ENCODE measurements at places on chromosomes 3 and 15. TPM values are rescaled to one million over a fixed set of nuclear protein-coding genes. Genes with fewer than 3 reads are reported as not detected.
A peak's percentile ranks its signal among the peaks of the same experiment; 100 is the strongest.

- no peak for DNase-seq
Measured at GRCh38 chr3:126893651-126894050, 89.3 kb upstream of the PLXNA1 start.

GRCh38 chr3:20039765-20040547 lies at the start of gene KAT2B:
KAT2B (plus strand) TSS chr3:20040446; CDS start chr3:20040478, 32 bp downstream.
- peak; percentile 95 for DNase-seq

DNA sequence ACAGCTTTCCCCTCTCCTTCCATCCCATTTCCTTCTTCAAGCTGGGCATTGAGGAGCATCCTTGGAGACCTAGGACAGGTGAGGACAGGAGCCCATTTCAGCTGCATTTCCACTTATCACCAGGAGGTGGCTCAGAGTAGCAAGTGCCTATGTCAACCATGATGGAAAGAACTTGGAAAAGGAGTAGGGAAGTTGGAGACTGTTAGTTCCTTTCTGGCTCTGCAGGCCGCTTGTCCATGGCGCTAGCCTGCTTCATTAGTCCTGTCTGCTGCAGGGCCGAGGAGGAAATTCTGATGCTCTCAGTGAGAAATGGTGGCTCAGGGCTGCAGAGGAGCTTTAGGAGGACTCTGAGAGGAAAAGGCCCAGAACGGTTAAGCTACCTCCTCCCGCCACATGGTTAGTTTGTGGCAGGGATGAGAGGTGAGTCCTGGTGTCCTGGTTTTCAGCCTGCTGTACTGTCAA lies 7.0 kb upstream of the CD276 start:
- DNase-seq: peak; percentile 77

DNA sequence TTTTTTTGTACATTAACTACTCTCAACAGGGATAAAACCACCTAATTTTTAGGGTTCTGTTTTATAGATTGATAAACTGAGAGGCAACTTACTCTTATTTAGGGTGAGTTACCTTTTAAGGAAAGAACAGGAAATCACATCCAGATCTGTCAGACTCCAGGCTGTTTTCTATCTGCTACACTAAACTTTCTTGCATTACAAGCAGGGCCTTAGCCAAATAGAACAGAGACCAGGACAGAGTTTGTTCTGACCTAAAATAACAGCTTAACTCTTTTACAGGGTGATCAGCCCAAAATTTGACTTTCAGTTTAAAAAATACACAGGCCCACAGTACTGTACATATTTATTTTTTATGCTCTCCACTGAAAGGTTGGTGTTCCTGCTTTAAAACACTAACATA lies 38.6 kb downstream of the SGO1 start:
- no peak for DNase-seq

GRCh38 chr3:133301194-133301593 lies 98.7 kb upstream of the BFSP2 start:
- no peak for DNase-seq

The SERPINI1 gene
- total RNA-seq: not detected

The EFHB gene
- not detected for total RNA-seq

The CFAP91 gene
- 3.8 TPM for total RNA-seq

The CYP1A2 gene
- not detected for total RNA-seq

Measured in stomach (tissue), 19 donors.